NCI-H146 (cell line): ENCODE measurements at places on chromosomes 2 and 18.
A peak's percentile ranks its signal among the peaks of the same experiment; 100 is the strongest.

DNA sequence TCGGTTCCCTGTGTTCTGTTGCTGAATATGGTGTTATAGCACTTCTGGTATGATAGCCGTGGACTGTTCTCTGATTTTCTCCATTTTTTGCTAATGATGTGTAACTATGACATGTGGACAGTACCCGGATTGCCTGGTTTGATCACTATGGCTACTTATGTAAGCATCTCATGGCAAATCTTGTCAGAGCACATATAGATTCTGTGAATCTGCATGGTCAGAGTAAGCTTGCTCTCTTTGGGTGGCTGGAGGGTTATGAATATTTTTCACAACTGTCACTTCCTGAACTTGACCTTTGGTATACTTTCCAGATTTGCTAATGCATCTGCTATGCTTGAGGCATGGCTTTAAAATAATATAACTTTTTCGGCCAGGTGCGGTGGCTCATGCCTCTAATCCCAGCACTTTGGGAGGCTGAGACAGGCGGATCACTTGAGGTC lies 36.8 kb upstream of the ATP8B1 start:
- no peak for DNase-seq

- DNase-seq, result no peak
Observed at GRCh38 chr2:12169721-12170120, 423.3 kb downstream of the LPIN1 start.

GRCh38 chr2:24175631-24176187 lies 856 bp downstream of the FAM228A start:
- DNase-seq, result no peak

DNA sequence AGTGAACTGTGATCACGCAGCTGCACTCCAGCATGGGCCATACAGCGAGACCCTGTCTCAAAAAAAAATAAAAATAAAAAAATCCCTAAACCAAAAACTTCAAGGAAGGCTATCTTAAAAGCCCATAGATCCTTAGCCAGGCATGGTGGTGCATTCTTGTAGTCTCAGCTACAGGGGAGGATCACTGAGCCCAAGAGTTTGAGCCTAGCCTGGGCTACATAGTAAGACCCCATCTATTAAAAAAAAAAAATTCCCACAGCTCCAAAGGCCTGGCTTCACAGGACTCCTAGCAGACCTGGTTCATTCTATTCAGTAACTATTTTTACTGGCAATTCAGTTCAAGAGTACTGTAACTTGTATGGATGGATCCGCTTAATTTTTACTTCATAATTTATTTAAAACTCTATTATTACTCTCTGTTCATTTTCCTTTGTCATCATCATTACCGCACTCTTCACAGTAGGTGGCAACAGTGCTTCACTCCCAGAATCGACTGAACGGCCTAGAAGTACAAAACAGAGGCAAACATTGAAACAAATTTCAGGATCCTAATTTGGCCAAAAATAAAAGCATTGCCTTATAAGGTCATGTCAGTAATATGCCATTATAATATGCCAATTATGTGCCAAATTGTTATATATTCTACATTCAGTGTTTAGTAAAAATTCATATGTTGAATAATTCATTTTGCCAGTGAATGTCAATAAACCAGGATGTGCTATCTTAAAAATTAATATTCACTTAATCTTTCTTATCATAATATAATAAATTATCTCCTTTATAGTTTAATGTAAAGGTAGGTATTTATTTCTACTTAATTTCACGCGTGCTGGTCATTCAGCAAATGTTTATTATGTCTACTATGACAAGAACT lies 14.3 kb upstream of the STAM2 start:
- DNase-seq, result peak; percentile 9

DNA sequence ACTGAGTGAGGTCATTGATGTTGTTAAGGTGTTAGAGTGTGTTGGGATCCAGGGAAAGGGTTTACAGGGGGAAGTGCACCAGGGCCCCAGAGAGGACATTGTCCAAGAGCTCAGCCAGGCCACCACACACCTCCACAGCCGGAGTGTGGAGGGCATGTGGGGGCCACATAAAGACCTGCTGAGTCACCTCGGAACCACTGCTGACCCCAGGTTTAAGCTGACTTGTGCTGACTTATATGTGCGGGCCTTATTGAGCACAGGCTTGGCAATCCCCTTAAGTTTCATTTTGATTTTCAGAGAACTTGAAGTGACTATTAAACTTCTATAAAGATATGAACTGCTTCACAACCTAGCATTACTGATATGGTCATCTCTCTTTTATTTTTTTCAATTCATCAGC lies 166.2 kb upstream of the MAP3K20 start:
- no peak for DNase-seq

- DNase-seq, result no peak
Observed at GRCh38 chr2:109712123-109712449, 82.0 kb upstream of the RGPD5 start.
